ENCODE measurements at places on chromosomes 16 and 17.

DNA sequence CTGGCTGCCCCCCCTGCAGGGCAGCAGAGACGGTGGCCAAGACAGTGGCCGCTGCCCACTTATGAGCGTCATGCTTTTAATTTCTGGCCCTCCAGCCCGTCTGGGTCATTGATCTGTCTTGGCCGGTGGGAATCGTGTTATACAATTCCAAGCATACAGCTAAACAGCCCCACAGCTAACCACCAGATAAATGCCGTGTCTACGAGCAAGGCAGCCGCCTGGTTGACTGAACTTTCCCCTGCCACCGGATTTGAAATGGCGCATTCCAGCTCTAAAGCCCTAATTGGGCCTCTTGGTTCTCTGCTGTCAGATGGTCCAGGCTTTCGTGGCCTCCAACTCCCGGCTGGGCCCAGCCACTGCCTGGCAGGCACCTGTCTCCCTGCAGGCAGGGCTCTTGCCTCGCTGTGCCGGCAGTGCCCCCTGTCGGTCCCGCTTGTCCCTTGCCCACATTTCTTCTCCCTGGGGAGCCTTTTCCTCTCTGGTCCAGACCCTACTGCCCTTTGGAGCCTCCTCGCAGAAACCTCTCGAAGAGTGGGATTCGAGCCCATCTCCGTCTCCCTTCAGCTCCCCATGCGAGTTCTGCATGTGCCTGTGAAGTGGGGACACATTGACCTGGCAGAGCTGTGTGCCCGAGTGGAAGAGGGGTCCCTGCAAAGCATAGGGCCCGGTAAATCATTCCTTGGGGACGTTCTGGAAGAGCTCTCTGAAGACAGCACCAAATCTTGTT is 1.8 kb upstream of the RBFOX3 start:
- DNase-seq = peak; percentile 66

DNA sequence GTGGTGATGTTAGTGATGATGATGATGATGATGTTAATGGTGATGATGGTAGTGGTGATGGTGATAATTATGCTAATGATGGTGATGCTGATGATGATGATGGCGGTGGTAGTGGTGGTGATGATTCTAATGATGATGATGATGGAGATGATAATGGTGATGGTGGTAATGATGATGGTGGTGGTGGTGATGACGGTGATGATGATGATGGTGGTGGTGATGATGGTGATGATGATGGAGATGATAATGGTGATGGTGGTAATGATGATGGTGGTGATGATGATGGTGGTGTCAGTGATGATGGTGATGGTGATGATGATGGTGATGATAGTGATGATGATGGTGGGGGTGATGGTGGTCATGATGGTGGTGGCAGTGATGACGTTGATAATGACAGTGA is 132.5 kb downstream of the DNAH9 start:
- DNase-seq = no peak

GRCh38 chr17:4577386-4577993 is 6.8 kb upstream of the SMTNL2 start:
- no peak for DNase-seq

DNA sequence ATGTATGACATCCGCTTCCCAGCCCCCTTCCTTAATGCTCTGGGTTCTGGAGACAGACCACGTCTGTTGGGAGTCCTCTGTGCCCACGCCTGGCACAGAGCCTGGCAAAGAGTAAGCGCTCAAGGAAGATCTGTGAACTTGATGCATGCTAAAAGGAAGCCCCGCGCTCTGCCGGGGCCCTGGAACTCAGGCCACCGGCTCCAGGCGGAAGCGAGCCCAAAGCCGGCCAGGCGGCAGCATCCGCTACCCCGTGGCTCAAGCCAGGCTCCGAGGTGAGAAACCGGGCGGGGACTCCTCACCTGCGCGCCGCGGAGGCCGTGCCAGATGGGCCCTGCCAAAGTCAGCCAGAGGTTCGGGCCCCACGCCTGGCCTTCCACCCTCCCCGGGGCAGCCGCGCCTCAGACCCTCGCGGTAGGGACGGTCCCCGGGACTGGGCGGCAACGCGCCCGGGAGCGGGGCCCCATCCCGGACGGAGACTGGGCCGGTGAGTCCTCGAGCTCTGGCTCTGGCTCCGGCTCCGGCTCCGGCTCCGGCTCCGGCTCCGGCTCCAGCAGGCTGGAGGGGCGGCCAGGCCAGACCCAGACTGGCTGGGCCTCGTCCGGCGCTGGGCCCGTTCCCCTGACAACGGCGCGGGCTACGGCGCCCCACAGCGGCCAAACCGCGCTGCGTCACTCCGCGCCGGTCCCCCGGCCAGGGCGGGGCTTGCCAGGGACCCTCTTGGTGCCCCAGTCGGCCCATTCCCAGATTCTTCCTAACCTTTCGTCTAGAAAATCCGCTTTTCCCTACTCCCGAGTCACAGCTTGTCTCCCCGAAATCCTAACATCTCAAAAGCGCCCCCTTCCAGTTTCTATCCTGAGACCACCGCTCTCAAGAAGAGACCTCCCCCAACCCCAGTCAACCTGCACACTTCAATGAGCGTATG is at the start of gene ZDHHC1:
TSS of gene ZDHHC1 (minus strand) at position 606 of the 922 bp plus-strand sequence. CDS start 8,702 bp downstream, outside the sequence.
- peak; percentile 48 for DNase-seq

- no peak for DNase-seq
Observed at GRCh38 chr17:17055286-17056155, 13.3 kb downstream of the MPRIP start.

GRCh38 chr16:74264811-74265210 is 31.8 kb upstream of the PSMD7 start:
- no peak for DNase-seq

GRCh38 chr17:83092931-83093330 is 13.5 kb downstream of the METRNL start:
- no peak for DNase-seq

DNA sequence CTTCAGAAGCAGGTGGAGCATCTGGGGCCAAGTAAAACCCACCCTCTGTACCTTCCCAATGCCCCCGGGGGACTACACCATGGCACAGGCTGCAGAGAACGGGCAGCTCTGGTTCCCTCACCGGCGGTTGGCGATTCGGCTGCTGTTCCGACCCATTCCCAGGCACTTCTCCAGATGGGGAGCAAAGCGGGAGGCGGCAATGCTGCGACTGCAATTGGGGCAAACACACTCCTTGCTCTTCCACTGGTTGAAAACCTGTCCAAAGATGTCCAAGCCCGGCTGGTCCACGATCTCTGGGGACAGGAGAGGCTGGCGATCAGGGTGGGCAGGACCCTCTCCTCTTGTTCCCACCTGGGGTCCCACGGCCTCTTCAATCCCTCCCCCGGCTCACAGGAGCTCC is 2.6 kb downstream of the ATXN7L3 start:
- no peak for DNase-seq

DNA sequence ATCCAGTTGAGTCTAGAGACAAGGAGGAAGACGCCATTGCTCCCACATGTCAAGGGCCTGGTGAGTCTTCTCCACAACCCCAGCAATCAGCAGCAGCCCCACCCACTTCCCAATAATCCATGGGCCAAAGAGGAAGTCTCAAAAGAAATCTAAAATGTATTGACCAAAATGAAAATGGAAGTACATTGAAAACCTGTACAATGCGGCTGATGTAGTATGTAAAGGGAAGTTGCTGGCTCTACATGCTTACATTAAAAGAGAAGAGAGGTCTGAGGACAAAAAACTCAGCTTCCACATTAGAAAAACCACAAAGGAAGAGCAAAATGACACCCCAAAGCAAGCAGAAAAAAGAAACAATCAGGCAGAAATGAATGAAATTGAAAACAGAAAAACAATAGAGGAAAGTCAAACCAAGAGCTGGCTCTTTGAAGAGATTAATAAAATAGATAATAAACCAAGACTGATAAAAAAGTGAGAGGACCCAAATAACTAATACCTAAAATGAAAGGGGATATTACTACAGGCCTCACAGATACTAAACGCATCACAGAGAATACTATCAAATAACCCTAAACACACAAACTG is 100.6 kb upstream of the METRNL start:
- no peak for DNase-seq

- DNase-seq = peak; percentile 28
Observed at GRCh38 chr16:69089091-69089910, 16.2 kb upstream of the HAS3 start.

DNA sequence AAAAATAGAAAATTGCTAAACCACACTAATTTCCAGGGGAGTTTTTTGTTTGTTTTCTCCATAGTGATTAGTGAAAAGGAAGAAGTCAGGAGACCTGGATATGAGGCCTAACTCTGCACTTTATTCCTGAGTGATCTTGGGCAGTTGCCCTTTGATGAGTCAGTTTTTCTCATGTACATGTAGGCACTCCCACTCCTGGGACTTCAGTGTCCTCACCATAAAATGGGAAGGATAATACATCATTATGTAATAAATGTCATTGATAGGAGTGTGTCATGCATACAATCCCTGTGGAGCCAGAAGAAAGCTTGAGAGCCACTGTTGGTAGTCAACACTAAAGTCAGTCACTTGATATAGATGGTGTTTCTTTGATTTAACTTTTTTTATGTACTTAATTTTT is 32.5 kb downstream of the WIPF2 start:
- no peak for DNase-seq

- no peak for DNase-seq
Observed at GRCh38 chr17:6474906-6475305, 30.7 kb downstream of the PIMREG start.

DNA sequence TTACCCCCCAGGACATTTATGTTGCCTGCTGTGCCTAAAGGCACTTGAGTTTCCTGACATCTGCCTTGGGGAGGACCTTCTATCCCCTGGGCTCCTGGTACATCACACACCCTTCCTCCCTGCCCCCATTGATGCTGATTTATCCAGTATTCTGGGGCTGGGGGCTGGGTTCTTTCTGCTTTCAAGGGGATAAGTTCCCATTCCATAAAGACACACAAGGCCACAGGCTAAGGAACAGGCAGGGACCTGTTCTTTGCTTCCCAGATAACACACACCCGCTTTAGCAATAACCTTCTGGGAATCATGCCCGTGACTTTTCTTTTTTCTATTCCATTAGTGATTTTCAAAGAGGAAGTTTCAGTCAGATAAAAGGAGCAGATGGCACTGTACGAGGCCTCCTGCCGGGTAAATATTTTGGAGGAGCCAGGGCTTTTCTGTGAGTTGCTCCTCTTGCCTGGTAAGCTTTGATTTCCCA is 30.6 kb downstream of the CHD9 start:
- no peak for DNase-seq

- peak; percentile 40 for DNase-seq
Observed at GRCh38 chr17:33686171-33686570, 393.1 kb upstream of the ASIC2 start.

- DNase-seq = no peak
Observed at GRCh38 chr17:67862614-67863217, 37.4 kb downstream of the BPTF start.

All from activated CD8-positive, alpha-beta T cell treated with anti-CD3 and anti-CD28 coated beads, Interleukin-2, amount 10 ng/mL, durations not matched to agents 7 days and 5 days (primary cell).